ENCODE measurements at places on chromosomes 11 and 22. TPM values are rescaled to one million over a fixed set of nuclear protein-coding genes. Genes with fewer than 3 reads are reported as not detected.

SCGB1A1 gene
- not detected for total RNA-seq

ATG2A gene
- 18.3 TPM for total RNA-seq

SYT7 gene
- total RNA-seq: 0.67 TPM

KMT5B gene
- 10.4 TPM for total RNA-seq

OR51I1 gene
- total RNA-seq: not detected

RPS6KB2 gene
- 55.2 TPM for total RNA-seq

TH gene
- not detected for total RNA-seq

CLMP gene
- total RNA-seq: 90.7 TPM

OR52M1 gene
- total RNA-seq: not detected

EHF gene
- total RNA-seq: not detected

VPREB1 gene
- not detected for total RNA-seq

MOGAT2 gene
- not detected for total RNA-seq

CD248 gene
- 41.8 TPM for total RNA-seq

PLEKHB1 gene
- 0.89 TPM for total RNA-seq

TRIM51 gene
- not detected for total RNA-seq

DKK3 gene
- total RNA-seq: 168 TPM

GGA1 gene
- 36.3 TPM for total RNA-seq

DUSP8 gene
- total RNA-seq: 0.74 TPM

MMP12 gene
- not detected for total RNA-seq

NPAS4 gene
- not detected for total RNA-seq

OR4D5 gene
- not detected for total RNA-seq

All from bronchus fibroblast of lung (primary cell).